ENCODE measurements at places on chromosomes 13 and 19.

DNA sequence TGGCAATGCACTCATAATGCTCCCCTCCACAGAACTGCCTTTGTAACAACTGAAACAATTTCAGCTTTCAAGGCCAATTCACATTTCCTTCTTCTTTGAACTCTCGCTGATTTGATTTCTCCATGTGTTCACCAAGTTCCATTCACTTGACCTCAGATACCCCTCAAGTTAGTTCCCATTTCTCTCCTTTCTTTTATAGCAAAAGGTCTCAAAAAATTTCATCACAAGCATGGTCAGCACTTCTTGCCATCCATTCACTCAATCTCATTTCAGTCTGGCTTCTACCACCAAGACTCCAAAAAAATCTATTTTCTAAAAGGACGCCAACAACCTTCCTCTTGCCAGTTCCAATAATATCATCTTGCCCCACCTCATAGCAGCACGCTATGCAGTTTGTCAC lies 135.7 kb downstream of the DIAPH3 start:
- no peak for DNase-seq

GRCh38 chr19:39599116-39599515 lies 3.2 kb upstream of the LGALS13 start:
- peak; percentile 8 for DNase-seq

- no peak for DNase-seq
Measured at GRCh38 chr13:46726347-46726746, 70.6 kb downstream of the ESD start.

DNA sequence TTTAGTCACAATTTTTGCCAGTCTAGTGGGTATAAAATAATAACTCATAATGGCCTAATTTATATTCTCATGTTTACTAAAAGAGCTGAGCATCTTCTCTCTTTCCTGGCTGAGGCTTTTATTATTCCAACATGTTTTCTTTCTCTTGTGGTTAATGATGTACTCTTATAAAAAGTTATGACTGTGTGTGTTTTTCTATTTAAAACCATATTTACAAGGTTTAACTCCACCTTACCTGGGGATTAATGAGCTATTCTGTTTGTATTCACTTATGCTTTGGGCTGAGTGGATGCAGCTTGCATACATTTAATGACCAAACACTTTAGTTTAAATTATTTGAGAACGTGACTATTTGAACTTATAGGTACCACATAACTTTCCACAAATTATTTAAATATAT lies 1365.7 kb upstream of the SLC10A2 start:
- no peak for DNase-seq

DNA sequence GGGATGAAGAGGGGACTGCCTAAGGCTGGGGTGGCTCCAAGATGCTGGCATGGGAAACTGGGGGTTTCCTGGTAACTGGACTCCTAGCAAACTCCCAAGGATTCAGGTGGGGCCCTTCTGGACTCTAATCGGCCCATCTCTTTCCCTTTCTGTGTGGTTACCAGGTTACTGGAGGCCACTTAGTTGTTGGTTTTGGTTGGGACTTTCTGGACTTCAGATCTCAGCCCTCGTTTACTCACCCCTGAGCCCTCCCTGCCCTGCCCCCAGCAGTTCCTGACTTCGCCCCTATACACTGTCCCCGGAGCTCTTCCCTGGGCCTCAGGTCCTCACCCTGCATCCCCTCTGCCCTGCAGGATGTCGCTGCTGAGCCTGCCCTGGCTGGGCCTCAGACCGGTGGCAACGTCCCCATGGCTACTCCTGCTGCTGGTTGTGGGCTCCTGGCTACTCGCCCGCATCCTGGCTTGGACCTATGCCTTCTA lies 328 bp downstream of the CYP4F12 start:
- no peak for DNase-seq

DNA sequence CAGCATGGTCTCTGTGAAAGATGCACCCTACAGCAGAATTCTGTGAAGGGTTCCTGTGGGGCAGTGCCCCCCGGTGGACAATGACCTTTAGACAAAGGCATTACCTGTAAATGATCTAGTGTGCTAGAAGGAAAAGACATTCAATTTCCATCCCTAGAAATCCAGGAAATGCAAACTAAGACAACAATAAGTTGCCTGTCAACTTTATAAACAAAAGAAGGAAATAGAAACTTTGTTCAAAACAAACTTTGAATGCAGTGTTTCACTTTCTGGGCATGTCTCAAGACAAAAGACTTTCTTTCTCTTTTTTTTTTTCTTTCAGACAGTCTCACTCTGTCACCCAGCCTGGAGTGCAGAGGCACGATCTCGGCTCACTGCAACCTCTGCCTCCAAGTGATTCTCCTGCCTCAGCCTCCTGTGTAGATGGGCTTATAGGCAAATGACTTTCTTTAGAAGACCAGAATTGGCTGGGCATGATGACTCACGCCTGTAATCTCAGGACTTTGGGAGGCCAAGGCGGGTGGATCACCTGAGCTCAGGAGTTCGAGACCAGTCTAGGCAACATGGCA lies 15.5 kb downstream of the TEX101 start:
- no peak for DNase-seq

GRCh38 chr19:7831452-7831851 lies 1.4 kb downstream of the EVI5L start:
- no peak for DNase-seq

GRCh38 chr13:113201815-113202214 lies 6.7 kb downstream of the PCID2 start:
- no peak for DNase-seq

GRCh38 chr13:28792992-28793391 lies 27.1 kb upstream of the MTUS2 start:
- DNase-seq, result no peak

DNA sequence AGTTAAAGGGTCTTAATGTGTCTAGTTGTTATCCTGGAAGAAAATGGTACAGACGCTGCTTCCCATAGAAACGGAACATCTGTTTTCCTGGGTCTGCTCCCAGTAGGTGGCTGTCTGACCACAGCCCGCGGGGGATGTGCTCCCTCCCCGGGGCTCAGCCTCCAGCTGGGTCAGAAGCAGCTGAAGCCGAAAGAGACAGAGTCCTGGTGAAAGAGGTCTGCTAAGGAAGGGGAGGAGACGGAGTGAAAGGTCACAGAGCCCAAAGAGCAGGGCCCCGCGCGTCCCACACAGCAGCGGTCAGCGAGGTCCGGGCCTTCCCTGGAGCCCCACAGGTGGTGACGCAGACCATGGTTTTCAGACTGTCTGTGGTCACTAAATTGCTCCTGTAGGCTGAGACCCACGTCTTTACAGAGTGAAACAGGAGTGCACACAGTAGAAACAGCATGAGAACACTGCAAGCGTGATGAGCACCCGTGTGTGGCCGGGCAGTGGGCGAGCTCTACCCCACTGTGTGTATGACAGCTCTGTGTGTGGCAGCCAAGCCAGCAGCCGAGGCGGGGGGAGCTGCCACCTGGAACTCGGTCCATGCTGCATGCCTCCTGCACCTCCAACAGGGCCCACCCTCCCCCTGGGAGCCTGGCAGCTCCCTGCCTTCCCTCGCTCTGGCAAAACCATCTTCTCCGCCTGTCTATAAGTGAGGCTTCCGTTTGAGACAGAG lies 52.0 kb upstream of the C13orf46 start:
- DNase-seq, result no peak

GRCh38 chr13:26953291-26953690 lies 192.7 kb upstream of the GPR12 start:
- DNase-seq, result no peak

DNA sequence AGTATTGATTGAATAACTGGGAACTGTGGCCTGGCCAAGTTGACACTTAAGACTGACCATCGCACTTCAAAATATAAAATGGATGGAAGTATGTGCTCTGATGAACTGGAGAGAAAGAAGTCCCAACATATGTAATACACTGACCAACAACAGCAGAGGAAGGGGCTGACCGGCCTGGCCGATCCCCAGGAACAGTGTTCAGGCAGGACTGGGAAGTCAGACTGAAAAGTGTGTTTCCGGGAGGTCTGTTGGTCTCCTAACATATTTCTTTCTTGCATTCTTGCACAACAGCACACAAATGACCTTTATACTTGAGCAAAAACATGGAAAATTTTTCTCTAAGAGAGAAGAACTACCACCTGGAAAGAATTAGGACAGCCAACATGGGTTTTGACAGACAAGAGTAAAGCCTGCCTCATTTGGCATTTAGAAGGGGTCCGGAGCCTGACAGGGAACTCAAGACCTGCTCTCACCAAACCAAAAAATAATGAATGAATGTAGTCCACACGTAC lies 297.8 kb downstream of the OXGR1 start:
- DNase-seq, result no peak

DNA sequence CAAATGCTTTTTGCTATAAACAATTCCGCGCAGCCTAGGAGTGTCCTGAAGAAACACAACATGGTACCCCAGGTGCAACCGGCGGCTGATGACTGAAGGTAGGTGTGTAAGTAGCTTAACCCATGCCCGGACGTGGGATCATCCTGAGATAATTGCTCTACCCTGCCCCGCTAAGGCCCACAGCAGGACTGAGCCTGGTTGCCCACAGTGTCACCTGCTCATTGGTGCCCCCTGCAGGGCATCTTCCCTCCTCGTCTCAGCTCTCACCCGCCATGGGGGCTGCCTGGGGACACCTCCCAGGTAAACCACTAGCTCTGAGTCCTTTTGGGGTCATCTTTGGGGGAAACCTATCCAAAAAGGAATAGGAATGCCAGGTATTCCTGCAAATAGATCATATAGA lies 22.3 kb downstream of the TMEM161A start:
- DNase-seq, result peak; percentile 37

Measured in stimulated activated CD4-positive, alpha-beta T cell treated with anti-CD3 and anti-CD28 coated beads, Interleukin-1b, Interleukin-23, amount 100 ng/mL, for 48 hours (primary cell).